ENCODE measurements at places on chromosomes 16 and 17.
A peak's percentile ranks its signal among the peaks of the same experiment; 100 is the strongest.

DNA sequence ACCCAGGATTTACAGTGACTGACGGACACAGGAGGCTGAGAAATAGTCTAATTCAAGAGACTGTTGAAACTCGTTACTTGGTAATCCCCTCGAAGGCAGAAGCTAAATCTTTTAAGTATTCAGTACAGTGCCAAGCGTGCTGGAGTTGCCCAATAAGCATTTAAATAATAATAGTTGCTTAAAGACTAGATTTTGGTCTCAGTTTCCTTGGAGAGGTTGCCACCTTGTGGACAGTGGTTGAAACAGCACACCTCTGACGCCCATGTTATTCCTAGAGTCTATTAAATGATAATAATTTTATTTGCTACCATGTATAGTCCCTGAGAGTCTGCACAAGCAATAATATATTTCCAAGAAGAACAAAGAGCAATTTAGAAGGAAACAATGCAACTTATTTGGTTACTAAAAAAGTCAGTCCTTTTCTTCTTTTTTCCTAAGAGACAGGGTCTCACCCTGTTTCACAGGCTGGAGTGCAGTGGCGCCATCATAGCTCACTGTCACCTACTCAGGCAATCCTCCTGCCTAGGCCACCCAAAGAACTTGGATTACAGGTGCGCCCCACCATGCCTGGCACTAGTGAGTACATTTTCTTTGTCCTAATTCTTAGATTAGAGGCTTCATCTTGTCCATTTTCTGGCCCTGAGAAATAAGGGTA lies 138.0 kb upstream of the NUDT7 start:
- DNase-seq: peak; percentile 33

DNA sequence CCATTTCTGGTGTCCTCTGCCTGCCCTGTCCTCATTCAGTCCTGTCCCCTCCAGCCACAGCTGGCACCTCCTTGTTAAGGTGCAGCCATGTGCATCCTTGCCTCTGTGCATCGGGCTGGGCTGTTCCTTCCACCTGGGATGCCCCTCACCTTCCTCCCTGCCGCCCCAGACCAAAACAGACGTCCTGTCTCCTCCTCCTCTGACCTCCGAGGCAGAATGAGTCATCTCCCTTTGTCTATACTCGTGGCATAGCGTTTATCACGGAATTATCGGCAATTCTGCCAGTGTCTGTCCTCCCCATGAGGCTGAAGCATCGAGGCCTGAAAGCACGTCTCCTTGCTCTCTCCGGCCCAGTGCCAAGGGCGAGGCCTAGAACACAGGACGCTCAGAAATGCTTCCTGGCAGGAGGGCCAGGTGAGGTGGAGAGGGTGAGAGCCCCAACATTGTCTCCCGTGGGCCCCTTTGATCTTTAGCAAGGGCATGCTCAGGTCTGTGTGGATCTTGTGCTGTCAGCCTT lies 4.6 kb downstream of the RAI1 start:
- DNase-seq: peak; percentile 84

DNA sequence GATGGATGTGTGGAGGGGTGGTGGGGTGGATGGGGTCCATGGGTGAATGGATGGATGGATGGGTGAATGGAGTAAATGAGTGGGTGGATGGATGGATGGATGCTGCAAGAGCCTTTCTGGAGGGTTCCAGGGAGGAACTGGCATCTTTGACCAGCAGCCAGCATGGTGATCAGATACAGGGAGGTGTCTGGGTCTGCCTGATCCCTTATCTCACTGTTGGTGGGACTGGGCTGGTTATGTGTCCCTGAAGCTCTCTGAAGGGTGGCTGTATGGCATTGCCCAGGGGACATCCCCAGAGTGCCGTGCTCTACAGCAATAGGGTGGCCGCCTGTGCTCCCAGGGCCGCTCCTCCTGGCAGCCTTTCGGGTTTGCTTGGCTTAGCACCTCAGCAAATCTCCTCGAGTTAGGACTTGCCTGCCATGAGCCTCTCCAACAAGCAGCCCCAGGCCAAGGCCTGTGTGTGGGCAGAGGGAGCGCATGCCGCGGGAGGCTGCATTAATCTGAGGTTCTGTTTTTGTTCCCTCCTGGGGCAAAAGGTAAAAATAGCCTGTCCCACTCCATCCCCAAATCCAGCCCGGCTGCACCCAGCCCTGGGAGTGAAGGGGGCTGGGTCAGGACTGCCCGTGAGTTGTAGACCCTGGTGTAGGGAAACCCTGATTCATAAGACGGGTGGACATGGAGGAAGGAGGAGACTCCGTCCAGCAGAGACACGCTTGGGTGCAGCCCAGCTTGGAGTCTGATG lies 165.4 kb downstream of the SEC14L1 start:
- no peak for DNase-seq

DNA sequence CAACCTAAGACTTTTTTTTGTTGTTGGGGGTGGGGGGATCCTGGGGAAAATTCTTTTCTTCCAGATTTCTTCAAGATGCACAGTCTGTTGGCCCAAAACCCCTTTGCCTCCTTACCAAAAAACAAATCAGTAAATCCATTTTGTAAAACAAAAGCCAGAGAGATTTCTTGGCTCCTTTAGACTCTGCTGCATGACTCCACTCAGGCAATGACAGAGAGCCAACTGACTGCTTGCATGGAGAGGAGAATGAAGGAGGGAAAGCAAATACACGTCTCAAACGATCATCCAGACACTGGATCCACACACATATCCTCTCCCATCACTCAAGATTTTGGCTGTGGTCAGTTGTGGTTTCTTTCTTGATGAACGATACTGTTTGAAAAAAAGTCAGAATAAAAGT lies 13.8 kb downstream of the COPRS start:
- no peak for DNase-seq

GRCh38 chr16:16158741-16159374 lies 64.4 kb downstream of the ABCC6 start:
- peak; percentile 10 for DNase-seq

- DNase-seq: peak; percentile 93
Observed at GRCh38 chr17:77054936-77055335, 85.8 kb upstream of the SEC14L1 start.

DNA sequence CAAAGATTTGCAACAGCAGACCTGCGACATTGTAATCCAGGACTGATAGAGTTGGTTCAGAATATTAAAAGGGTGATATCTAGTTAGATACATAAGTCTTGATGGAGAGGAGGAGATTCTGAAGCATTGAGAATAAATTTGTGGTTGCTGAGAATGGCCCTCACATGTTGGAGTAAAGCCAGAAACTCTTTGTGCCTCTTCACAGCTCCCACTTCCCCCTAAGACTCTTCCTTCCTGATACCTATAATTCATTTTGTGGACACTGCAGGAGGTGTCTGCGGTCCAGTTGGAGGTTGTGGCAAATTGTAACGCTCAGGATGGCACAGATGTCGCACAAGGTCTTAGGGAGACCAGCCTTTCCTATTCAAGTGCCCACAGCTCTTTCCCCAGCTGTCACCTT lies 17.5 kb downstream of the WWOX start:
- DNase-seq: peak; percentile 5

GRCh38 chr17:50993544-50993943 lies 127.1 kb downstream of the SPAG9 start:
- DNase-seq: no peak

DNA sequence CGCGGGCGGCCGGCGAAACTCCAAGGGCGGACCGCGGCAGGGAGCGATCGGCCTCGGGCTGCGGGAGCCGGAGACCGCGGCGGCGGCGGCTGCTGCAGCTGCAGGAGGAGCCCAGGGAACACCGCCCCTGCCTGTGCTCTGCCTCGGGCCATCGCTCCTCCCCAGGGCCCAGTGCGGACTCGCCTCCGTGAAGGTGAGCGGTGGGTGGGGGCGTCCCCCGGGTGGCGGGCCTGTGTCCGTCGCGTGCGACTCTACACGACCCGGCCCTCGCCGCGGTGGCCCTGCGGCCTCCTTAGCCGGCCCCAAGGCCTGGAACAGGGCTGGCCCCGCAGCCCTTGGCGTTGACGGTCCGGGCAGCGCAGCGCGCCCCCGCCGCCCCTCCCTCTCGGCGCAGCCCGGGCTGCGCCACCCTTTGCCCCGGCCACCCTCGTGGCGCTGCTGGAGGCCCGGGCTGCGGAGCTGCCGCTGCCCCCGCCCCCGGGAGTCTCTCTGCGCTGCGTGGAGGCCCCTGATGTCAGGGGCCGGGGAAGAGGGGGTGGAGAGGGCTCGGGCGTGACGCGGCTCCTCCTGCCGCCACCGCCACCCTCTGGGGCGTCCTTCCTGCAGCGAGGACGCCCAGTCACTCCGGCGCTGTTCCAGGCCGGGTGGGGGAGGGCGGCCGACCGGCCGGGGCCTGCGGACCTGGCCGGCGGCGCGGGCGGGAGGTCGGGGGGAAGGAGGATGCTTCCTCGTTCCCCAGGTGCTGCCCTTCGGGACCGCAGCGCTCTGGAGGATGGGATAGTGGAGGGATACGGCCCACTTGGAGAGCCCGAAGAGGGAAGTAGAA lies 485 bp downstream of the DYNLL2 start:
- DNase-seq: peak; percentile 82

GRCh38 chr16:4825196-4825595 lies 21.9 kb downstream of the GLYR1 start:
- no peak for DNase-seq

DNA sequence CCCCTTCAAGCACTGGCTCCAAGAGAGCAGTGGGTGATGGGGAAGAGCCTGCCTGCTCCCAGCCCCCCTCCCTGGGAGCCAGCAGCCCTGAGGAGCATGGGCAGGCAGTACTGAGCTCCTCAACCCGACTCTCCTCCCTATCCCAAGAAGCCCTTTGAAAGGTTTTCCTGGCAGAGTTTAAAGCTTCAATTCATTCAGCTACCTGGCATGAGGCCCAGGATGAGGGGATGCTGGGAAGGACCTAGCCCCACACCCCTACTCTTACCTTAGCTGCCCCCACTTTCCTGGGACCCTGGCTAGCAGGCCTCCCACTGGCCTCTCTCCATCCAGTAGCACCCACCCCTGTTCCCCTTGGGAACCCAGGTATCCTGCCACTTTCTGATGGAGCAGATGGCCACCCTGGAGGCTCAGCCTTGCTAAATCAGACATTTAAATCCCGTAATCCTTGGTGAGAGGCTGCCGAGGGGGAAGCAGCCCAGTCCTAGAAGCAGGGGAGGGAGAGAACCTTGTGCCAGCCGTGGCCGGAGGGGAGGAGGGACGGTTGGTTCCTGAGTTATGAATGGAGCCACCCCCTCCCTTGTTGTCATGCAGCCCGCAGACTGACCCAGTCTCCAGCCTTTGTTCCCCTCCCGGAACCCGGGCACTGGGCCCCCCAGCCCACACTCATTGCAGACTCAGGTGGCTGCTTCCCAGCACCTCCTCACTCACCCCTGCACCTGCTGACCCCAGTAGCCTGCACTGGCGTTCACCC lies 17.1 kb downstream of the ATP1B2 start:
- DNase-seq: no peak

- no peak for DNase-seq
Observed at GRCh38 chr16:48203974-48204824, 39.9 kb upstream of the LONP2 start.

- peak; percentile 6 for DNase-seq
Observed at GRCh38 chr16:52405441-52405840, 141.5 kb downstream of the TOX3 start.

DNA sequence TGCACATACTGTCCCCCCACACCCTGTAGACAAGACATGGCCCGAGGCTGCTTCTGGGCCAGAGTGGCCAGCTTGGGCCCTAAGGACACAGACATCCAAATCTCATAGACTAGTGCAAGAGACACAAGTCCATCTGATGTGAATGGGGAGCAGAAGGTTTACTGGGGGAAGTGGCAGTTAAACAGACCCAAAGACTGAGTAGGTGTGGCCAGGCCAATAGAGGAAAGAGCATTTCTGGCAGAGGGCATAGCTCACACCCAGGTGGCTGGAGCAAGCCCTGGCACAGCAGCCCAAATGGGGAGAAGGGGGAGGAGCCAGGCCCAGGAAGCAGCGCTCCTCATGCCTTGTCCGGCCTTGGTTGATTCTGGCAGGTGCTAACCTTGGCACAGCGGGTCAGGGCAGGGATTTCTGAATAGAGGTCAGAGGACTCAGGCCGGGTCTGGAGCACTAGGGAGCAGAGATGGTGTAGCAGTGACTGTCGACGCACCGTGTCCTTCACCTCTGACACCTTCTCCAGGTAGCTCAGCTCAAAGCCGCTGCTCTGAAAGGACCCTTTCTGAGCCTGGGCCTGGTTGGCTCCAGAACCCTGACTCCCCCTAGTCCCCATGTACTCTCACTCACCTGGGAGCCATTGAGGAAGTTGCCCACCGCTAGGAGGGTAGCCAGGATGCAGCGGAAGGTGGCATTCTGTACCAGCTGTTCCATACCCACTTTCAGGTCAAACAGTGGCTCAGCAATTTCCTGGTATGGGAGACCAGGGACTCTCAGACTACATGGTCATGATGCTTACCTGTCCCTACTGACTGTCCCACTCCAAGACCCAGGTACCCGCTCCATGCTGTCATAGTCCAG lies 4.1 kb downstream of the TMEM208 start:
- no peak for DNase-seq

- DNase-seq: no peak
Observed at GRCh38 chr16:85419503-85420408, 193.4 kb upstream of the GSE1 start.

- no peak for DNase-seq
Observed at GRCh38 chr17:45888392-45888791, 6.0 kb upstream of the MAPT start.

GRCh38 chr17:32523017-32523680 lies 36.4 kb downstream of the CDK5R1 start:
- peak; percentile 18 for DNase-seq

- DNase-seq: peak; percentile 58
Observed at GRCh38 chr17:19003543-19004420, 782 bp downstream of the FAM83G start.

DNA sequence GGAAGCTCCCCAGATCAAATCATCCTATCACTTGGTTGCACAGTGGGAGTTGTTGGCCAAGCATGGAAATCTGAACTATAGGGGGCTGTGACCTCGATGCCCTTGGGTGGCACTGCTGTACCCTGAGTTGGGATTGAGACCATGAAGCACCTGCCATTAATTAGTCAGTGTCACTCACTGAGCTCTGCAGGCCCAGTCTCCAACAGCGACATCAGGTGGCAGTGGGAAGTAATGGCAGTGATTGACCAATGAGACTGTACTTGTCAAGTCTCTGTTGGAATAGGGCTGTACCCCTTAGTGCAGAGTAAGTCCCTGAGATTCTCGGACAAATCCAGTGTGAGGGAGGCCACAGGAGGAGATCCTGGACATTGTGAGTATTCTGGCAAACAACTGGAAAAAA lies 118.0 kb upstream of the RPL38 start:
- peak; percentile 24 for DNase-seq

DNA sequence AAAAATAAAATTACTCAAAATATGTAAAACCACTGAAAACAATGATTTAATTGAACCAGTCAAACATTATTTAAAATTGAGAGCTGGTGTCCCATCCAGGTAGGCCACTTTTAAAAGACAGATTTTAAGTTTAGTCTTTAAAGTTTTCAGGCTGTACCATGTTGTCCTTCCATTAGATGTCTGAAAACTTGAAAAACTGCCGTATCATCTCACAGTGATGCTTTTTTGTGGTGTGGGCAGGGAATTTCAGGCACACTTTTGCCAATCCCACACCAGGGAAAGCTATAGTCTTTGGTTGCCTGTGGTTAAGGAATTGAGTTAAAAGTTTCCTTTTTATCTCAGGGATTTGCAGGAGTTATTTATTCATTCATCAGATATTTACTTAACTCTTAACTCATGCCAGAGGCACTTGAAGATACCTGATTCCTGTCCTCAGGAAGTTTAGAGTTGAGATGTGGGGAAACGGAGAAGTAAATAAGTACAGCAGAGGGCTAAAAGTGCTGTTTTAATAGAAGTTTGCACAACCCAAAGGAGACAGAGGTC lies 3.2 kb downstream of the SNTB2 start:
- DNase-seq: no peak

Measured in NCI-H69 (cell line).